ENCODE measurements at places on chromosomes 1 and 21.

DNA sequence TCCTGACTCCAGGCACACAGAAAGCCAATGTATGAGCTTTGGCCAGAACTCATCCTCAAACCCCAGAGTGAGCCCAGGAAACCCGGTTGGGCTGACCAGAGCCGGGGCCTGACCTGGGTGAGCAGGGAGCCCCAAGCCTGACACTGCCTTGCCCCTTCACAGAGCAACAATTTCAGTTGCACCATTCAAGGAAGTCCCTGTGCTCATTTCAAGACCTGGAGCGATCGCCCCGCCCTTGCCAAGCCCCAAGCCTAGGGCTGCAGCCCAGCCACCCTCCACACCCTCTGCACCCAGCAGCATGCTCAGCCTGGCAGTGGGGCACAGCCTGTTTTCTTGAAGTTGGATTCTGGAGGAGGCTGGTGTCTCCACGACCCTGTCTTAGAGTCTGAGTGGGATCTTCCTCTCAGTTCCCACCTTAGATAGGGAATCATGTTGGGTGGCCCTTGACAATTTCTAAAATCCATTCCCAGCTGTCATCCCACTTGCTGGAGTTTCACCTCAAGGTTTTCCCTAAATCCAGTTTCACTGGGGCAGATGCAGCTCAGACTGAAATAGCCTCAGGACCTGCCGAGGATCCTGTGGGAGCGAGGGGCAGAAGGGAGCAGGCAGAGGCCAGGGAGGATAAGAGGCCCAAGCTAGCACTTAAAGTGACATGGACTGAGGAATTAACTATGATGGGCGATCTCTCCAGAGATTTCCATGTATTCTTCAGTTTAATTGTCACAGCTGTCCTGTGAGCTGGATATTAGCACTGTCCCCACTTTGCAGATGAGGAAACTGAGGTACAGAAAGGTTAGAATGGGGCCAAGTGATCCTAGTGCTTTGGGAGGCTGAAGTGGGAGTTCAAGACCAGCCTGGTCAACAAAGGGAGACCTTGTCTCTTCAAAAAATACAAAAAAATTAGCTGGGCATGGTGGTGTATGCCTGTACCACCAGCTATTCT lies 2.5 kb downstream of the NBL1 start:
- DNase-seq, result no peak

DNA sequence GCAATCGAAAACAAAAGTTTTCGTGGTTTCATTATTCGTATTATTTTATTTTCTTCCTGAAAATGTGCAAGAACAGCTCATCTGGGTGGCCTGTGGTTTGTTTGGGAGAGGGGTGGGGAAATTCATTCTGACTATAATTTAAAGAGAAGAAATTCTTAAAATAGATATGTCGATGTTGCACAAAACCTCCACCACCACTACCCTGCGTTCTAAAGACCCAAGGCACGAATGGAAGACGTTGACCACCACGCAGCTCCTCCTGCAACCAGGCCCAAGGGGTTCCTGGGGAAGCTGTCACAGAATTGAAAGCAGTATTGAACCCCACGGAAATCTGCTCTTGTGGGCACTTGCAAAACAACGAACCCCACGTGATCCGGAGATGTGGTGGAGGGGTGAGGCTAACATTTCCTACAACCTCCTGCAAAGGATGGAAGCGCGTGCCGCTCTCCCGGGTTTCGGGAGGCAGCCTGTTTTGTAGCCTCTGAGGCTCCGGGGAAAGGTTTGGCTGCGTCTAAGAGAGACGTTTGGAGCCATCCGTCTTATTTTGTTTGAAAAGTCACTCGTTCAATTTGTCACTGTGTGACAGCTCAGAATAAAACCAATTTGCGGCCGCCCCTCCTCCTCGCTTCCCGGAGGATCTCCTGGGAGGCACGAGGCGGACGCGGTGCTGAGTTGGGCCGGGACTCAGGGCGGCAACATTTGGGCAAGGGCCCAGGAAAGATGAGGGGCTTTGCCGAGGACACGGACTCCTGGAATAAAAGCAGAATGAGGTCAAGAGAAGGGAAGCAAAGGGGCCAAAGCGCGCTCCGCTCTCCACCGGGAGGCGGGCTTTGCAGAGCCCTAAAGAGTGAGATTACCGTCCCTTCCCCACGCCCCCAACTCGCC lies 810 bp upstream of the HLX start:
- DNase-seq, result no peak

DNA sequence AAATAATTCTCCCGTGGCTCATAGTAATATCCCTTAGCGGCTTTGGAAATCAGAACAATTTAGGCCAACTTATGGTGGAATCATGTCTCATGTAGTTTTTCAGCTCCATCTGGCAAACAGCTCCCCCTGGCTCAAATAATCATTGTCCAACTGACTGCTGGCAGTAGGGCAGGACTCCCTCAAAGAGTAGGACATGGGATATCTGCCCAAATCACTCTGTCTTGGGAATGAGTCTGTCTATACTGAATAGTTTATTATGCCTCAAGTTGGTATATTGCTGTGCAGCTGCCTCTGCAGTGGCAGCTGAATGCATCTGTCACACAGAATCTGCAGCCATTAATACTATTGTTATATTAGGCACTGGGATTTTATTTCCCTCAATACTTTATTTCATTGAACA lies 255.7 kb downstream of the COL11A1 start:
- no peak for DNase-seq

DNA sequence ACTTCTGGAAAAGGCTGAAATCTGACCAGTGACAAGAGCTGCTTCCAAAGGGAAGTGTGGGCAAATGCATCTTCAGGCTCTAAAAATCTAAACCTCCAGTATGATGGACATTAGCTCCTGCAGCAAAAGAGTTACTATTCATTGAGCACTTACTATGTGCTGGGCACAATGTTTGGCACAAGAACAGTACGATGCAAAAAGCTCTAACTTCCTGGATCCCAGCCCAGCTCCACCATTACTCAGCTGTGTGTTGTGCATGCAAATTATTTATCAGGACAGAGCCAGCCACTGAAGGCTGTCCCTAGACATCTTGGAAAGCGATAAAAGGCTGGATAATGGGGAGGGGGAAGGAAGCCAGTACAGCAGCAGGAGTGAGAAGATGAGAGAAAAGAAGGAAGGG lies 143.5 kb downstream of the ELAVL4 start:
- peak; percentile 28 for DNase-seq

DNA sequence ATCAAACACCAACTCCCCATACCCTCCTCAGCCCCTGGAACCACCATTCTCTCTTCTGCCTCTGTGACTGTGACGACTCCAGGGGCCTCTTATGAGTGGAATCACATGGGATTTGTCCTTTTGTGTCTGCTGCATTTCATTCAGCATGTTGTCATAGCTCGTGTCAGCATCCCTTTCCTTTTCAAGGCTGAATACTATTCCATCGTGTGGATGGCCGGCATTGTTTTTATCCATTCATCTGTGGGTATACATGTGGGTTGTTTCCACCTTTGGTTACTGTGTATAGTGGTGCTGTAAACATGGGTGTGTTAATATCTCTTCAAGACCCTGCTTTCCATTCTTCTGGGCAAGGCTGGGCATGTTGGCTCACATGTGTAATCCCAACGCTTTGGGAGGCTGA lies 17.1 kb upstream of the OBSCN start:
- no peak for DNase-seq

- no peak for DNase-seq
Measured at GRCh38 chr1:181150842-181151241, 62.3 kb downstream of the IER5 start.

DNA sequence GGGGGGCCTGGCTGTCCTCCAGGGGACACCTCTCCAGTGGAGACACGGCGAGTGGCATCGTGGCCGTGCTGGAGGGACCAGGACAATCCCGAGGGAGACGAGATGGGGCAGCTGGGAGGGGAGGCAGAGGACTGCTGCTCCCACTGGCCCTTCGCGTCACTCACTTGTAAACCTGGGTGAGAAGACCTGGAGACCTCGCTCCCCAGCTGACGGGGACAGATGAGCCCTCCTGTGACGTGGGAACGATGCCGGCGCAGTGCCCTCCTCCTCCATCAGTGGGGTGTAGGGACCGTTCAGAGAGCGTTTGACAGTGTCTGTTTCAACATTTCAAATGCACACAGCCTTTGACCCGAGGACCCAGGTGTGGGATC lies 4.6 kb downstream of the SPATC1L start:
- no peak for DNase-seq

DNA sequence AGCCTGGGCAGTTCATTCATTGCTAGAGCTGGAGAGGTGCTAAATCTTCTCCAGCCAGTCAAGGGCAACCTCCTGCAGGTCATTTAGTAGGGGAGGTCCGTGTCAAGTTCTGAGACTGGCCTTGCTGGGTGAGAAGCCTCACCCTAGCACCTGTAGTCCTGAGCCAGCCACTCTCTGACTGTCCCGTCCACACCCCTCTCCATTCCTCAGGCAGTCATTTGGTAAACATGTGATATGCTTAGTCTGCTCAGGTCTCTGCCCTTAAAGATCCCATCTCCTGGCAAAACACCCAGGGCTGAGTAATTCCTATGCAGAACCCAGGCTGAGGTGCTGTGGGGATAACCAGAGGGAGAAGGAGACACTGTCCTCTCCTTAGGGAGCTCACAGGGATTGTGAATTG lies 13.7 kb upstream of the IGFN1 start:
- no peak for DNase-seq

- no peak for DNase-seq
Measured at GRCh38 chr1:44447051-44447810, 42.2 kb downstream of the RNF220 start.

DNA sequence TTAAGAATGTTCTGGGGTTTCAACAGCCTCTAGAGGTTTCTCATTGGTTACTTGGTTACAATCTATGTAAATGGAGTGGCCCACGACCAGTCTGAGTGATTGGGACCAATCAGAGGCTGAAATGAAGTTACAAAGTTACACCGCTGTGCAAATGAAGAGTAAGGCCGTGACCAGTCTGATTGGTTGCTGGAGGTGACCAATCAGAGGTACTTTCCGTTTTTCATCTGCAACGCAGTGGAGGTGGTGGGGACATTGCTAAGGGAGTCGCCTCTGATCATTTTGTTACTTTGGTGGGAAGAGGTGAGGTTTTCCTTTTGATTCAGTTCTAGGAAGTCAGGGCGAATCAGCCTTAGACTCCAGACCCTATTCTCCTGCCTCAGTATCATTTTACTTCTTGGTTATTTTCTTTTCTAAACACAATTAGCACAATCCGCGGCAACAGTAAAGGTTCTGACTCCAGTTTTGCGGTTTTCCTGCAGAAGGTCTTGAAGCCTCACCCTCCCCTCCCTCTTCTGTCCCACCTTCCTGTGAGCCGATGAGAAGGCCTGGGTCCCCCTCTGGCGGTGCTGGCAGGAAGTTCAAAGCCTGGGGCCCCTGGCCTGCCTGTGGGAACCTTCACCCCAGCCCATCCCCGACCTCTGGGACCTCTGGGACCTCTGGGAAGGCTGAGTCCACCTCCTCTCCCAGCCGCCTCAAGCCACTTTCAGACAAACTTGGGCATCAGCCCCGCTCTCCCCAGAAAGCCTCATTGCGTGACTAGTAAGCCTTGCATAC lies 38.7 kb upstream of the TTC34 start:
- DNase-seq, result no peak

- no peak for DNase-seq
Measured at GRCh38 chr1:218079347-218079746, 205.7 kb upstream of the RRP15 start.

- DNase-seq, result no peak
Measured at GRCh38 chr1:198749279-198749678, 110.4 kb downstream of the PTPRC start.

- DNase-seq, result peak; percentile 46
Measured at GRCh38 chr21:44710756-44711326, 531 bp downstream of the TSPEAR start.

GRCh38 chr1:7493711-7494454 lies 277.2 kb upstream of the VAMP3 start:
- no peak for DNase-seq

DNA sequence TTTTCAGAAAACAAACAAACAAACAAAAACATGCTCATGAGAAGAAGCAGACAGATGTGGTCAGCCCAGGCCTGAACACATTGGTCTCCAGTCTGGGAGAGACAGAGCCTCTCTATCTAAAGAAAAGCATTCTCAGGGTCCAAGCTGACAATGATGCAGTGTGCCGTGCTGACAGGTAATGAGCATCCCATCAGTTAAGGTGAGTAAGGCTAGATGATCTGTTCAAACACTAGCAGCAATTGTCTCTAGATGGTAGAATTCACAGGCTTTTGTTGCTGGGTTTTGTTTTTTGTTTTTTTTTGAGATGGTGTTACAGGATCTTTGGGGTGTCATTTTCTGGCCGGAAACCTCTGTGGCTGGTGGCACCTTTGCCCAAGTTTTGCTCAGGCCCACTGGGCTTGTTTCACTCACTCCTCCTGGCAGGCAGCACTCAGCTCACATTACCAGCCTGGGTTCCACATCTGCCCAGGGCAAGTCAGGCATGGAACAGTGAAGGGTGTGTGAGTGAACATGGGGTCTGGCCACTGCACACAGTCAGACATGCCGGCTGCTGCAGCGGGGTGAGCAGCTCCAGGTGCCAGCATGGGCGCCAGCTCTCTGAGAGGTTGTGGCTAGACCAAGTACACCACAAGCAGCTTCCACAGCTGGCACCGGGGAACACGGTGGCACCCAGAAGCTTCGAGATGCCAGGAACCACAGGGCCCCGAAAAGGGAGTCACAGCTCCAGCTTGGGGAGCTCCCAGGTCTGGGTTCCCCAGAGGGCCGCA lies 2.5 kb upstream of the C1QA start:
- DNase-seq, result no peak

- no peak for DNase-seq
Measured at GRCh38 chr1:179017383-179018326, 8.0 kb upstream of the FAM20B start.

DNA sequence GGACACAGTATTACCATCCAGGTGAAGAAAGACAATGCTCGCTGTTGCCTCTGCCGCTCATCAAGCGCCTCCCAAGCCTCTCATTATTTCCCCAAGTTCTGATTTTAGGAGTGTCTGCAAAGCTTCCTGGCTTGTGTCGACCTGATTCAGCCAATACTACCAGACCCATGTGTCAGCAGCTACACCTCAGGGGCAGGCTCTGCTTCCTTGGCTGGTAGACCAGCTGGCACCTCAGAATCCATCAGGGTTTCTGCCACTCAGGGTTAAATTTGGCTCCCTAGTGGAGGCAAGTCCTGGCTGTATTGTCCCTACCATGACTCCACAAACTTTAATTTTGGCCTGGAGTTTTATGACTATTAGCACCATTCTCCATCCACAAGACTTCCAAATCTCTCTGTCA lies 35.4 kb downstream of the SUSD4 start:
- no peak for DNase-seq

GRCh38 chr21:41755258-41755933 lies 11.5 kb downstream of the RIPK4 start:
- DNase-seq, result no peak

- DNase-seq, result no peak
Measured at GRCh38 chr1:169604781-169605560, 18.7 kb upstream of the F5 start.

GRCh38 chr21:43334214-43334958 lies 92.5 kb downstream of the SIK1 start:
- no peak for DNase-seq
